ENCODE measurements at places on chromosomes 13 and 19.

DNA sequence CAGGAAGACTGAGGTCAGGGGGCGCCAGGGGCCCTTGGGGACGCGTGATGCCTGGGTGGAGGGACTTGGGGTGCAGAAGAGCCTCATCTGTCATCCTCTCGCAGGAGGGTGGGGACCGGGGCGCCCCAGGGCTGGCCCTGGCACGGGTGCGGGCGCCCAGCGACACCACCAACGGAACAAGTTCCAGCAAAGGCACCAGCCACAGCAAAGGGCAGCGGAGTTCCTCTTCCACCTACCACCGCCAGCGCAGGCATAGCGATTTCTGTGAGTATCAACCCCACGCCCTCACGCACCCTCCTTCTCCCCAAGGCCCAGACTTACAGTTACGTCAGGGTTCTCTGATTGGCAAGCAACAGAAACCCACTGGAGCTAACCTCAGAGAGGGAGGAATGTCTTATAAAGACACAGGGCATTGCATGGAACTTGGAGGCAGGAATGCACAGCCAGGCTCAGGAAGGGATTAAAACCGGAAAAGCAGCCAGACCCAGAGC, 29.4 kb downstream of the MARK4 start:
- DNase-seq = no peak

DNA sequence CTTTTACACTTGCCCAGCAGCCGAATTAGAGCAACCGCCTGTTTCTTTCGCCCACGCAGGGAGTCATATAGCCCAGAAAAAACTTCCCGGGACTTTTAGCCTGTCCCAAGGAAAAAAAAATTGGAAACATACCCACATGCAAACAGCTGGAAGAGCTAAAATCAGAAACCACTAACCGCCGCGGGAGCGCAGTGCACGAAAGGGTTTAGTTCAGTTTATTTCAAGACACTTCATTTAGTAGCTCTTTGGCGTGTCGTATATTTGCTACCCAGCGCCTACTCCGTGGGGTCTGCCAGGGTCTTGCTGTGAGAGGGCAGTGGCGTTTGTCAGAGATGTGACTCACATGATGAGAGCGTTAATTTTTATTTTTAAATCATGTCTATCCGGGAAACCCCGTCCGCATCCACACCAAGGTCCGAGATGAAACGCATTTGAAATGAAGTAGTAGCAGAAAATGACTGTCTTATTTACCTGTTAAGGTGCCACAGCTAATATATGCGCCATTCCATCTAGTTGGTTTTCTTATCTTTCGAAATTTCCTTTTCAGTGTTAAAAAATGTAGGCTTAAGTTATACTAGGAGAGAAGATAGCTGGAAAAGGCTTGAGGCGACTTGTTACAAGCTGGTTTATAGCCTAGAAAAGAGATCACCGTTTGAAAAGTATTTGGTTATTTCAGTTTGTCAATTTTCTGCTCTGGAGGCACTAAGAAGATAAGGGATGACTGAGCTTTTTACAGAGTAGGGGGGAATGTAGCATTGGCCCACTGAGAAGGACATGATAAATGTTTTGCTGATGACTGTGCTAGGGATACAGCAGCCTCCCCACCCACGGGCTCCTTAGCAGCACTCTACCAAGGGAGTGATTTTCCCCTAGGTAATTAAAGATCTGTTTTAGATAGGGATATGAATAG, 1.7 kb downstream of the KLF5 start:
- DNase-seq = no peak

DNA sequence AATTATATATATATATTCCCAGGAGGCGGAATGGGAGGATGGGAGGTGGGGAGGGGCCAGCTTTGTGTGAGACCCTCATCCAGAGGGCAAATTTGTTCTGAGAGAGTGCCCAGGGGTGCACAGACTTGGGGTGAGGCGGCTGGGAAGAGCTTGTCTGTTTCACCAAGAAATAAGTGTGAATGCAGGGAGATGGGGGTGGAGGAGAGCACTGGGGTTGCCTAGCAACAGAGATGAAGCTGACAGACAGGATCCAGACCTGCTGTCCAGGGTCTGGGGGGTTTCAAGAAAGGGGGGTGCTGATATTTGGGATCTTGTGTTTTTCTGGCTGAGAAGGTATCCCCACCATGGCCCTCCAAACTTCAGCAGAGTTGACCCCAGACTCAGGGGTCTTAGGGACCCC, 18.6 kb upstream of the TNFAIP8L1 start:
- DNase-seq = no peak

DNA sequence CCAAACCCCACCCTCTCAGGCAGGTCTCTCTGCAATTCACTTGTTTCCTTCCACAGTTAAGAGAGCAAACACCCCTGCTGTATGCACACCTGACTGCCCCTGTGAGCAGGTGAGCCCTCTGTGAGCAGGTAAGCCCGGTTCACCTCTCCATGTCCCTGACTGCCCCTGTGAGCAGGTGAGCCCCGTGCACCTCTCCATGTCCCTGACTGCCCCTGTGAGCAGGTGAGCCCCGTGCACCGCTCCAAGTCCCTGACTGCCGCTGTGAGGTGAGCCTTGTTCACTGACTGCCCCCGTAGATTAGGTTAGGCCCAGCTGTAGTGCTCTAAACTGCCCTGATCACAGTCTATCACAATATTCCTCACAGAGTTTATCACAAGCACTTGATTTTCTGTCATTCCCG, 29.2 kb downstream of the TMTC4 start:
- no peak for DNase-seq

GRCh38 chr13:67306742-67307141, 76.6 kb upstream of the PCDH9 start:
- DNase-seq = no peak

DNA sequence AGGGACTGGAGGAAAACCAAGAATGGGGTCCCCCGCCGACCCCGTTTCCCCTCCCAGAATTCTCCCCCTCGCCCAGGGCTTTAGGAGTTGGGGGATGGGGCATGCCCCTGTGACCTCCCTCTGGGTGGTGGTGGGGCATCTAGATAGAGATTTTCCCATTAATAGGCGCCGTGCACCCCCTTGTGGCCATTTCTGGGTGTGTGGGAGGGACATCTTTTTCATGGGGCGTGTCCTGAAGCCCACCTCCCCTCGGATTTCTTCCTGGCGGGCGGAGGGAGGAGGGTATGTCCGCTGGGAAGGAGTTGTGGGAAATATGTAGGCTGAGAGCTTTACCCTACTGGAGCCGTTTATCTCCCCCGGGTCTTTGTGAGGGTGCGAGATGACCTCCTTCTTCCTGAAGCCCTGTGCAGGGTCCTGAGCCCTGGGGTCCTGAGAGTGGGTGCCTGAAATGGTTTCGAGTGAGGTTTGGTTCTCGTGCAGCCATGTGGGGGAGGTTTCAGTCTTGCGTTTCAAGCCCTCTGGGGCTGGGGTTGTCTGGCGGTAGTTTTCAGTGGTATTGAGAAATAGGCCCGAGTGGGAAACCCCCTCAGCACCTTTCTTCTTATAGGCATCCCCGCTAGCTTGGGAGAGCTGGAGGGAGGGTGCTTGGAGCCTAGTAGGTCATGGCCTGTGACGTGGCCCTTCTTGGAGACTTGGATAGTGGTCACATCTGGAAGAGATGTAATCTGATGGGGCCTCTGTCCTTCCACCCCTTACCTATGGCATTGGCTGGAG, 1.0 kb downstream of the PRMT1 start:
- peak; percentile 77 for DNase-seq

GRCh38 chr19:49589502-49589905, 1.5 kb upstream of the PRR12 start:
- DNase-seq = no peak

DNA sequence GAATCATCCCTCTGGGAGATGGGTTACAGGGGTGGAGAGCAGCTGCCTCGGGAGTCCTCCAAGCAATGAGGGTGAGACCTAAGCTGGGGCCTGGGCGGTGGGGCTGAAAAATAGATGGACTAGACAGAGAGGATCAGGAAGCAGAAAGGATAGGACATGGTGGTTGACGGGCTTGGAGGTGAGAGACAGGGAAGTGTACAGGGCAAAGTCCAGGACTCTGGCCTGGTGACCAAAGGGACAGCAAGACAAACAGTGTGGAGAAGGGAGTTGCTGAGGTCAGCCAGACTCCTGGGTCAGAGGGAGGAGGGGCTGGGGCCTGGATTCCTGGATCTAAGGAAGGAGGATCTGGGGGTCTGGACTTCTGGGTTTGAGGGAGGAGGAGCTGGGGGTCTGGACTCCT, 5.5 kb downstream of the PHLDB3 start:
- no peak for DNase-seq

DNA sequence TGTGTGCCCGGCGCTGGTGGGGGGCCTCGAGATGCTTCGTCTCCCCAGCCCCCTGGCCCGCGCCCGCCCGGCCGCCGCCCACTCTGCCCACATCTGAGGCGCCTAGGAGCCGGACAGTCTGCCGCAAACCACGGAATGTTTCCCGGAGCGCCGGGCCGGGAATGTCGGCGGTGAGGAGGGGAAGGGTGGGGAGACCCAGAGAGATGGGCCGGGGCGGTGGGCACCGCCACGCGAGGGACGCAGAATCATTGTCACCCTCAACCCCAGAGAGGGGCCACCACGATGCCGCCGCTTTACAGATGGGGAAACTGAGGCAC, 46.1 kb upstream of the NFIC start:
- DNase-seq = no peak

- DNase-seq = no peak
Observed at GRCh38 chr19:33152176-33152575, 20.3 kb downstream of the WDR88 start.

GRCh38 chr13:22077205-22077683, 406.4 kb downstream of the FGF9 start:
- DNase-seq = no peak

DNA sequence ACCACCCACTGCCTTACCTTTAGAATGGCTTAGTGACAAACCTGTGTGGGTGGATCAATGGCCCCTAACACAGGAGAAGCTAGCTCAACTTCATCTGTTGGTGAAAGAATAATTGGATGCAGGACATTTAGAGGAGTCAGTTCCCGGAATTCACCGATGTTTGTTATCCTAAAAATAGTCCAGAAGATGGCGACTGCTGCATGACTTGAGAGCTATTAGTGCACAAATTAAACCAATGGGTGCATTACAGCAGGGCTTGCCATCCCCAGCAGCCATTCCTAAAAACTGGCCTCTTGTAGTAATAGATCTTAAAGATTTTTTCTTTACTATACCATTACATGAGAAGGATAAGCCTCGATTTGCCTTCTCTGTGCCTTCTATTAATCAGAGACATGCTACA, 46.8 kb upstream of the ZNF726 start:
- no peak for DNase-seq

DNA sequence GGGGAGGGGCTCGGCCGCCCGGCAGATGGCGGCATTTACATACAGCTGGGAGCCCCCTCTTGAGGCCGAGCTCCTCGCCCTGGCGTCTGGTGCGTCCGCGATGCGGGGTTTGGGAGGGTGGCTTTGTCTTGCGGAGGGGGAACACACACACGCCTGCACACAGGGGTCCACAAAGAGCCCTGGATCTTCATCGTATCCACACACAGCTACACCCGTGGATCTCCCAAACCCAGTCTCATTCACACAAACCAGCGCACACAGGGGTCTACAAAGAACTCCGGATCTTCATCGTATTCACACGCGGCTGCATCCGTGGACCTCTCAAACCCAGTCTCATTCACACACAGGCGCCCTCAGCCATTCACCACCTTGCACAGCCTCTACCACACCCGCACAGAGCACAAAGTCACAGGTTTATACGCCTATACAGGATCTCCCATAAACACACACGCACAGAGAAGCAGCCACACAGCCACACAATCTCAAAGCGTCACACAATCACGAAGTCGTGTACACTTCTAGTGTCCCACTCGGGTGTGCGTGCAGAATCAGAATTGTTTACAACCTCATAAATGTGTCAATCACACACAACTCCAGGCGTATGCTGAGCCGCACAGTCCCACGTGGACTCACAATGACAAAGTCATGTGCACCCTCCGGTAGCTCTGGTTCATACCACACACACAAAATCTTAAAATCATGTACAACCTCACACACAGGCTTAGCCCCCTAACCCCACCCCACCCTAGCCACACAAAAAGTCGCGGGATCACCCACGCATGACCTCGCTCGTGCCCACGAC, 550 bp upstream of the DLL3 start:
- no peak for DNase-seq

GRCh38 chr19:42253245-42254088, 1.5 kb downstream of the ERF start:
- DNase-seq = peak; percentile 51

DNA sequence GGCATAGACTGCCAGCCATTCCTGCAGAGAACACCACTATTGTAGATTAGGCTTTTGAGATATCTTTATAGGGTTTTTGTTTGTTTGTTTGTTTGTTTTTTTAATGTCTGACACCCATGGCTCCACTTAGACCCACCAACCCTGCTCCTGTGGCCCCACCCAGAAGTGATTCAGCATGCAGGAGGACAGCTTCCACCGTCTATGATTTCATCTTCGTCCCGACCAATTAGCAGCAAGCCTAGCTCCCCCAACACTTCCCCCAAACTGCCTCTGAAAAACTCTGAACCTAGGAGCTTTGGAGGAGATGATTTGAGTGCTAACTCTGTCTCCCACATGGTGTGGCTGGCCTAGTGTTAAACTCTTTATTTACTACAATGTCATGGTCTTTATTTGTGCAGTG, 108.3 kb upstream of the RXFP2 start:
- DNase-seq = no peak

DNA sequence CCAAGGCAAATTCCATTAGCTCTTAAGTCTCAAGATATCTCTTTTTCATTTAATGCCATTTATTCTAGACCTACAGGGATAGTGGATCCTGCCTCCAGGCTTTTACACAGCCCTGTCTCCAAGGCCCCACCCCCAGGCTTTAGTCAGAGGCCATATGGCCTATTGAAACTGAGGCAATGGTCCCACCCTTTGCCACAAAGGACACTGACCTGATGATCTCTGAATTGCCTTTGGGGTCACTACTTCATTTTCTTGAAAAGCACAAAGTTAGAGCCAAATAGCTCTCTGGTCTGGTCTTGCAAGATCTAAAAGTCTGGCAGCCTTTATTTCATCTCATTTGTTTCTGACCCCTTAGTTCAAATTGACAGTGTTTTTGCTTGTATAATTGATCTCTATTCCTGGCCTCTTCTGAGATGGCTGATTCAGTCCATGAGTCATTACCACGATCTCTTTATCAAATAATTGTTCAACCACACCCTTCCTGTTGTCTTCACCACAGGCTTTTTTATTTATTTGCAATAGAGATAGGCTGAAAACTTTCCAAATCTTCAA, 209.8 kb downstream of the FGF14 start:
- DNase-seq = no peak

- DNase-seq = no peak
Observed at GRCh38 chr13:20815464-20815863, 41.7 kb upstream of the EEF1AKMT1 start.

DNA sequence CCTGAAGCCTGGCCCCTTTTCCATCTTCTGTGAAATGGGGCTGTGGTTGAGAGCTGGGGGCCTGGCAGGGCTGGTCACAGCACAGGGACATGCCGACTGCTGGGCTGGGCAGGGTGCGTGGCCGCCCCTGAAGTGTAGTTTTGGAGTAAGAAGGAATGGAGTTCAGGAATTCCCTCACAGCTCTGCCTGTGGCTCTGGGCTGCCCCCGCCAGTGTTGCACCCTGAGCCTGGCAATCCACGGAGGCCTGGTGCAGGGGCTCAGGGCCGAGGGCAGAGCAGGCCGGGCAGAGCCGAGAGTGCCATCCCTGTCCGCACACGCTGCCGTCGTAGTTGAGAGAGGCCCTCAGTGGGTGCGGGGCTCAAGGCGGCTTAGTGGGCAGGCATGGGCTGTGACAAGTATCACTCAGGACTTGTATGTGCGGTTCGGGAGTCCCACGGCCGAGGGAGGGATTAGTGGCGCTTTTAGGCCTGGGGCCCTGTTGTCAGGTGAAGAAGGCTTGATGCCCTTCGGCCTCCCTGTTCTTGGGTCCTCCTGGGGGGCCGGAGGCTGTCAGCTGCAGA, 9.7 kb downstream of the SPPL2B start:
- no peak for DNase-seq
